ENCODE measurements at places on chromosomes 4 and X.
A peak's percentile ranks its signal among the peaks of the same experiment; 100 is the strongest.

GRCh38 chr4:52976523-52977230 is 114.6 kb downstream of the RASL11B start:
- no peak for DNase-seq

DNA sequence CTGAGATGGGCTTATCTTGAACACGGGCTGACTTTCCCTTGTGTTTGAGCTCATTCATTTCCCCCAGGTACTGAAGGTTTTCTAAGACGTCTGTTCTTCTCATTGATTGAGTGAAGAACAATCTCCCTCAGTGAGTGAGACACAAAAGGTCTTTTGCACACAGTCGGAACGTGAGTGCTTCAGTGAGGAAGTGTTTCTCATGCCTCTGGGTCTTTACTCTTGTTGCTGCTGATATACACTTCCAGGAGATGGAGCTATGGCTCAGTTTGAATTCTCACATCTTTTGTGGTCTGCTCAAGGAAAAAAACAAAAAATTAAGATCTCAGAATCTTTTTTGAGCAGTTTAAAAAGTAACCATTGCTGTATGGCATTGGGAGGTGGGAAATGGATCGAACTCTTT is 981.9 kb upstream of the TENM3 start:
- no peak for DNase-seq

DNA sequence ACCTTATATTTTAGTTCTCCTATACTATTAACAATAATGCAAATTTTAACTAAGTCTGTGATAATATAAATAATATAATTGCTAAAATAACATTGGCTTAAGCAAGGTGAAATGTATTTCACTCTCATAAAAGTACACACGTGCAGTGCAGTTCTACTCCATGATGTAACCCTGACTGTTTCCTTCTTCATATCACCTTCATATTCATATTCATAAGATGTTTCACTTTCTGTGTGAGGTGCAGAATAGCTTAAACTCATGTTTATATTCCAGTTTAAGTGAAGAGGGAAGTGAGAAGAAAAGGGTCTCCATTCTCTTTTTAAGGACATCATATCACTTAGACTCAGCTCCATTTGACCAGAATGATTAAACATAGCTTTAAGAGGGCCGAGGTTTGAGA is 1810.0 kb upstream of the PCDH10 start:
- DNase-seq = no peak

DNA sequence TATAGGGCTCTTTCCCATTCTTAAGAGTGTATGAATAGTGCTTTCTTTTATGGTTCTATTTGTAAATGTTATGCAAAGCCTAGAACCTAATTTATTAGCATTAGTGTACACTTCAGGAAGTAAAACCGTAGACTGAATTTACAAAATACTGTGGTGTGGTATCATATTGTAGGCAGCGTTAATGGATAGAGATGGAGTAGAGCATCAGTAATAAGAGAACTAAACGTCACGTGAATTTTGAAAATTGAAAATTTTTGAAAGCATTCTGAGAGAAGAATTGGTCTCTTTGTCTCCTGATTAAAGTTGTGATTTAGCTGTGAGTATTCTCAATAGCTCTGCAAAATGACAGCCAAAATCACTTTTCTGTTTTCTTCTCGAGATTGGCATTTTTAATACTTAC is 2.9 kb downstream of the STIM2 start:
- DNase-seq = no peak

DNA sequence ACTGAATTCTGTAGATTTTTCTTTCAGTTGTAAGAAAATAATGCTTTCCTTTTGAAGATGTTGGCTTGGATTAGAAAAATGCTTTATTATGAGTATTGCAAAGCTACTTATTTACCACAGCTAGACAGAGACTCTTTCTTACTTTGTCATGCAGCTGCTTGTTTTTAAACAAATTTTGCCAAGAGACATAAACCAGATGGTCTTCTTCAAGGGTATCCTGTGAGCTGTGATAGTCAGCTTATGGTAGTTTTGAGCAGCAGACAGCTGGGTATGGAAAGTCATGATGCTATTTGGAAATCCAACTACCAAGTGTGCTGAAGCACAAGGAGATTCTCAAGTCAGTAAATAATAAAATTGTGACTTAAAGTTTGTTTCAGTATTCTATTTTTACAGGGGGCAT is 941.5 kb downstream of the DMD start:
- no peak for DNase-seq

DNA sequence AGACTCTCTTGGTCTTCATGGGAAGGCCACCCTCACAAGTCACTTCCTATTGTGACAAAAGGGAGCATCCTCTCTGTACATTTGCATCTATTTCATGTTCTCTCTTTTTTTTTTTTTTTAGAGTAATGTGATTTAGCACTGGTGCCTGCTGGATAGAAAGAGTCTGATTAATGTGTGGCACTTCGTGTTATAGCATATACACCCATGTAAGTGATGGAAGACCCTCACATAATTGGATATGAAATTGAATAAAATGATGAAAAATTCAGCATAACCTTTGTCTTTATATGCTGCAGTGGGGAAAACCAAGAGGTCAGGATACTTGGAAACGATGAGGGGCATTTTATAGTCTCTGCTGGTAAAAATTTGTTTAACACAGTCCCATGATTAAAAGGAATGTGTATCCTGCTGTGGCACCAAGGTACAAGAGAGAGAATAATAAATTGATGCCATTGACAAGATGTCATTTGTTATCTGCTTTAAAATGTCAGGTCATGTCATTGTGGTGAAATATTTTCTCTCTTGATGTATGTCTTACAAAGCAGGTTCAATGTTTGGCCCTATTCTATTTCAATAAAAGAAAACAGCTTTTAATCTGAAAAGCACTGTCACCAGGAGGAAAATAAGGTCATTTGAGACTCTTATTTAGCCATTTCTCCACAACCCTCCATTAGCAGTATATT is 1115.4 kb downstream of the STPG2 start:
- no peak for DNase-seq

- DNase-seq = no peak
These were observed 252.9 kb downstream of the CRLF2 start for GRCh38 chrX:959595-959994.

DNA sequence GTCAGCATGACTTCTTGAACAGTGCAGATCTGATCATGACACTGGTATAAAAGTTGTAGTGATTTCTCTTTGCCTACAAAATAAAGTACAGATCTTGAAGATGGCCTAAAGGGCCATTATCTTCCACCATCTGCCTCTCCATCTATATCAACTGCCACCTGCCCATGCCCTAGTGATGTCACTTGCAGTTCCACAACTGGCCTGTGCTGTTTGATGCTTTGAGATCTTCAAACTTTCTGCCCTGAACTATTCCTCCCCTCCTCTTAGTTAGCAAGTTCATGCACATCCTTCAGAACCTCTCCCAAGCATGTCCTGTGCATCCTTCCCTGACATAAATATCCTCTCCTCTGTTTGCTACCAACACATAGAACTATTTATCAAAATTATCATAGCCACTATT is 217.0 kb downstream of the SOWAHB start:
- no peak for DNase-seq

DNA sequence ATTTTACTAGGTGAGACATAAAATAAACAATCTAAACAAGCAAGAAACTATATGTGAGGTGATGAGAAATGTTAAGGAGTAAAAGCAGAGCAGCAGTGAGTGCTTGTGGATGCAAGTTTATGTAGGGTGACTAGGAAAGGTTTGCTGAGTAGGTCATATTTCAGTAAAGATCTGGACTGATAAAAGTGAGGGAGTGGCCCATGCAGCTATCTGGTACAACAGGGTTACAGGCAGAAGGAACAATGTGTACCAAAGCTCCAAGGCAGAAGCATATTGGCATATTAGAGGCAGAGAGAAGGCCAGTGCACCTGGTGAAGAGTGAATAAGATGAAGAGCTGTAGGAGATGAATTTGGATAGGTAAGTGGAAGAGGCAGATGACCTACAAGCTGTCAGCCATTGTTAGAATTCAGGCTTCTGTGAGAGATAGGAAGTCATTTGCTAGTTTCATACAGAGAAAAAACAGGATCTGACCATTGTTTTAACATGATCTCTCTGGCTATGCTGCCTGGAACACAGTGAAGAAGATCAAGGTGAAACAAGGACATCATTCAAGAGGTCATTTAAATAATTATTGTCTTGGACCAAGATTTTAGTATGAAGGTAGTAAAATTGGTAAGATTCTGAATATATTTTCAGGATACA is 274.6 kb downstream of the ANKRD50 start:
- no peak for DNase-seq

DNA sequence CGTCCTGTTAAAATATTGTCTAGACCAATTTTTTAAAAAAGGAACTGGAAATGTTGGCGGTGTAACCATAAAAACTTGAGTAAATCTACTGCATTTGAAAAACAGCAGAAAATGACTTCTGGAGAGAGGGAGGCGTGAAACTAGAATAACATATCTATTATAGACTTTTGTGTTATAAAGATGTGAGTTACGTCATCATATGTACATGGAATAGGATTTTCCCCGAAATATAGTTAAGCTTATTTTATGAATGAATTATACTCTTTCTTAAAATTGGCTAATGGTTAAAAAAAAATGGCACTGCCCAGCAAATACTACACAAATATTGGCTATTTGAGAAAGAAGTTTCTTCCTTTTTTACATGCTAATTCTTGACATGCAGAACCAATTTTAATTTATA is 147.1 kb upstream of the TEX13C start:
- DNase-seq = no peak

- DNase-seq = no peak
These were observed 110.5 kb upstream of the IGFBP7 start for GRCh38 chr4:57220734-57221133.

GRCh38 chr4:140871368-140871767 is 115.2 kb upstream of the TBC1D9 start:
- no peak for DNase-seq

GRCh38 chrX:152904151-152905080 is 6.5 kb downstream of the ZNF185 start:
- DNase-seq = peak; percentile 19

- no peak for DNase-seq
These were observed 11.5 kb upstream of the HMGB2 start for GRCh38 chr4:173345648-173346047.

DNA sequence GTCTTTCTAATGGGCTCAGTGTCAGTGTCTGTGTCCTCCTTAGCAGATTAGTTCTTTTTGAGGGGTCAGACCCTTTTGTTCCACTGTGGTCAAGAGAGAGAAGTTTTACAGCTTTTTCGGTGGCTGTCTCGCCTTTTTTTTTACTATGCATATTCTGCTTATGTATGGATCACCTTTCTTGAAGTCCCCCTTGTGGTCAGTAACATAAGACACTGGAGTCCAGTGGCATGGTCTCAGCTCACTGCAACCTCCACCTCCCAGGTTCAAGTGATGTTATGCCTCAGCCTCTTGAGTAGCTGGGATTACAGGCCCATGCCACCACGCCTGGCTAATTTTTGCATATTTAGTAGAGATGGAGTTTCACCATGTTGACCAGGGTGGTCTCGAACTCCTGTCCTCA is 54.0 kb upstream of the PGRMC2 start:
- no peak for DNase-seq

GRCh38 chrX:12779534-12779933 is 11.7 kb upstream of the PRPS2 start:
- DNase-seq = peak; percentile 26

Measured in kidney epithelial cell (primary cell).